Upper lobe of left lung (tissue), 6 donors: ENCODE measurements at places on chromosomes 1 and 21. TPM values are rescaled to one million over a fixed set of nuclear protein-coding genes. Genes with fewer than 3 reads are reported as not detected.
A peak's percentile ranks its signal among the peaks of the same experiment; 100 is the strongest.

- H3K4me1 ChIP-seq = peaks cover 11% of the 10 kb centered on the region
- no peak overlapping the region for H3K4me3 ChIP-seq
- no peaks in the 10 kb centered on the region for H3K27me3 ChIP-seq
- no peak for DNase-seq
These were observed 207.9 kb downstream of the PTPRU start for GRCh38 chr1:29444081-29444715.

DNA sequence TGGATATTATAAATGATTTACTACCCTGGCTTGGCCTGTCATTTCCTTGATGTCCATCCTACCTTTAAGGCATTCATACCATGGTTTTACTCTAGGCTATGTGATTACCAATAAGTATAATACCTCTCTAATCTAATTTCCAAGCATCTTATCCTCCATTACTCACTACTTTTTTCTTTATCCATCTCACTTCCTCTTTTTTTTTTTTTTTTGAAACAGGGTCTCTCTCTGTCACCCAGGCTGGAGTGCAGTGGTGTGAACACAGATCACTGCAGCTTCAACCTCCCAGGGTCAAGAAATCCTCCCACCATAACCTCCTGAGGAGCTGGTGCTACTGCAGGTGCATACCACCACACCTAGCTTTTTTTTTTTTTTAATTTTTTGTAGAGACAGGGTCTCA is 39.9 kb downstream of the INKA2 start:
- no peaks in the 10 kb centered on the region for H3K27me3 ChIP-seq
- H3K36me3 ChIP-seq = peaks cover 20% of the 10 kb centered on the region
- no peak for DNase-seq
- no peaks in the 10 kb centered on the region for H3K4me1 ChIP-seq
- no peak overlapping the region for H3K27ac ChIP-seq

DNA sequence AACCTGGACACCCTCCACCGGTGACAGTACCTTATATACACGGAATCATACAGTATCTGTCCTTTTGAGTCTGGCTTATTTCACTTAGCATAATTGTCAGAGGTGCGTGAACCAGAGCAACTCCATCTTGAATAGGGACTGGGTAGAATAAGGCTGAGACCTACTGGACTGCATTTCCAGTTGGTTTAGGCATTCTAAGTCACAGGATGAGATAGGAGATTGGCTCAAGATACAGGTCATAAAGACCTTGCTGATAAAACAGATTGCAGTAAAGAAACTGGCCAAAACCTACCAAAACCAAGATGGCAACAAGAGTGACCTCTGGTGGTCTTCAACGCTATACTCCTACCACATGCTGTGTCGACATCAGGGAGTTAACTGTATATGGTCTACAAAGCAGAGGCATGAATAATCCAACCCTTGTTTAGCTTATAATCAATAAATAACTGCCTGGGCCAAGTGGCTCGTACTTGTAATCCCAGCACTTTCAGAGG is 1.4 kb upstream of the FDPS start:
- DNase-seq = no peak
- H3K36me3 ChIP-seq = no peaks in the 10 kb centered on the region
- peak overlapping the region; percentile 91 for H3K27ac ChIP-seq
- no peaks in the 10 kb centered on the region for H3K27me3 ChIP-seq
- H3K4me3 ChIP-seq = peak overlapping the region; percentile 95

- H3K4me3 ChIP-seq = no peak overlapping the region
- H3K4me1 ChIP-seq = peaks cover 17% of the 10 kb centered on the region
- no peaks in the 10 kb centered on the region for H3K27me3 ChIP-seq
- DNase-seq = no peak
These were observed 121.7 kb downstream of the DHRS3 start for GRCh38 chr1:12496154-12496961.

GRCh38 chr1:187871177-187871845 is 1042.6 kb downstream of the PLA2G4A start:
- no peaks in the 10 kb centered on the region for H3K36me3 ChIP-seq
- H3K4me1 ChIP-seq = no peaks in the 10 kb centered on the region
- H3K27ac ChIP-seq = no peak overlapping the region

DNA sequence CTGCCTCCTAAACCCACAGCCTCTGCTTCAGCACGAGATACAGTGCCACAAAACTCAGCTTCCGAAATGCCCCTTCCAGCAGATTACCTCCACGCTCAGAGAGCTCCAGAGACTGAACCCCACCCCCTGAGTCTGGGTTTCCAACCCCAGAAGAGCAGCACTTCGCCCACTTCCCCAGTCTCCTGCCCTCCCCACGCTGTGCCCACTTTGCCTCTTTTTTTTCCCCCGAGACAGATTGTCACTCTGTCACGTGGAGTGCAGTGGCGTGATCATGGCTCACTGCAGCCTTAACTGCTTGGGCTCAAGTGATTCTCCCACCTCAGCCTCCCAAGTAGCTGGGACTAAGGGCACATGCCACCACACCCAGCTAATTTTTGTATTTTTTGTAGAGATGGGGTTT is 10.1 kb downstream of the ICMT start:
- no peaks in the 10 kb centered on the region for H3K27me3 ChIP-seq
- no peak overlapping the region for H3K4me3 ChIP-seq
- peaks cover 88% of the 10 kb centered on the region for H3K36me3 ChIP-seq
- peaks cover 3% of the 10 kb centered on the region for H3K4me1 ChIP-seq
- DNase-seq = no peak

ADORA1 gene
- total RNA-seq = 0.55 TPM

ITLN2 gene
- 24.7 TPM for total RNA-seq

PDE9A gene
- 4.0 TPM for total RNA-seq

DNA sequence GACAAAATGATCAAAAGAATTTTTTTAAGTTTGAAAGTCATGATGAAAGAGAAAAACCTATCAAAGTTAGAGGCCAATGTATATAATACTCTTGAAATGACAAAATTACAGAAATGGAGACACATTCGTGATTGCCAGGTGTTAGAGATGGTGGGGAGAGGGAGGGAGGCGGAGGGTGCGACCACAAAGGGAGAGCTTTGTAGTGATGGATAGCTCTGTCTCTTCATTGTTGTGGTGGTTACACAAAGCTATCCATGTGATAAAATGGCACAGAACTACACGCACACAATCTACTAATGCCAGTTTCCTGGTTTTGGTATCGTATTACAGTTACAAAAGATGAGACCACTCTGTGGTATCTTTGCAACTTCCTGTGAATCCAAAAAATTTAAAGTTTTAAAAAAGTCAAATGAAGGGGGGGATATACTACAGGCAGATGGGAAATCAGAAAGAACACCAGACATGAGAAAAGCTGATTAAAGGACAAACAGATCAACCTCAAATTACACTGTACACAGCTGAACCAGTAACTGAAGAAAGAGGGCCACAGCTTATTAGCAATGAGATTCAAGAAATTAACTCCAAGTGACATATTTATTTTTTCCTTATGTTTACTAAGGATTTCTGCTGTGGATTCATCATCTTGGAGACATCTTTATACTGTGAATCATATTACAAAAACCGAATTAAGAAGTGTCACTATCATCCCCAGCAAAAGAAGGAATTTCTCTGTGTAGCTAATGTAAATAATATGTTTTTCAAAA is 199.1 kb downstream of the SLC45A1 start:
- no peak overlapping the region for H3K27ac ChIP-seq
- no peaks in the 10 kb centered on the region for H3K36me3 ChIP-seq
- H3K4me1 ChIP-seq = no peaks in the 10 kb centered on the region
- no peaks in the 10 kb centered on the region for H3K27me3 ChIP-seq
- DNase-seq = no peak

DNA sequence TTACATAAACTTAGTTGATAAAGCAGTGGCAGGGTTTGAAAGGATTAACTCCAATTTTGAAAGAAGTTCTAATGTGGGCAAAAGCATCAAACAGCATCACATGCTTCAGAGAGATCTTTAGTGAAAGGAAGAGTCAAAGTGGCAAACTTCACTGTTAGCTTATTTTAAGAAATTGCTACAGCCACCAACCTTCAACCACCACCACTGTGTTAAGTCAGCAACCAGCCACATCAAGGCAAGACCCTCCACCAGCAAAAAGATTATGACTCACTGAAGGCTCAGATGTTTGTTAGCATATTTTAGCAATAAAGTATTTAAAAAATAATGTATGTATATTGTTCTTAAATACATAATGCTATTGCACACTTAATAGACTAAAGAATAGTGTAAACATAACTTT is 21.3 kb upstream of the MAGI3 start:
- H3K27ac ChIP-seq = no peak overlapping the region
- H3K36me3 ChIP-seq = no peaks in the 10 kb centered on the region
- H3K4me1 ChIP-seq = no peaks in the 10 kb centered on the region
- no peaks in the 10 kb centered on the region for H3K27me3 ChIP-seq

DNA sequence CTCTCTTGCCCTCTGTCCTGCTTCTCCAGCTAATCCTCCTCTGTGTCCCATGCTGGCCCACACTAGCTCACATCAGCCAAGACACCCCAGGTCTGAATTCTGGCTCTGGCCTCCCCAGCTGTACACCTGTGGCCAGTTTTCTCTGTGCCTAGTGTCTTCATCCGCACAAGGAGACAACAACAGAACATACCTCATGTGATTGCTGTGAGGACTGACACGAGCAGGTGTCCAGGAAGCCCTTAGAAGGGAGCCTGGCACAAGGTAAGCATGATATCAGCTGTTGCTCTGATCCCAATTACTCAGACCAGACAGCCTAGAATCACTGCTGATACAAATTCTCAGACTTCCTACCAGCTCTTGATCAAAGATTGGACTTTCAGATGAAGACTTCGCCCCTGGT is 71.2 kb upstream of the GJB5 start:
- H3K36me3 ChIP-seq = no peaks in the 10 kb centered on the region
- H3K27ac ChIP-seq = no peak overlapping the region
- DNase-seq = no peak
- H3K27me3 ChIP-seq = no peaks in the 10 kb centered on the region
- no peak overlapping the region for H3K4me3 ChIP-seq

- no peak overlapping the region for H3K27ac ChIP-seq
- H3K36me3 ChIP-seq = no peaks in the 10 kb centered on the region
- no peak for DNase-seq
- H3K4me3 ChIP-seq = no peak overlapping the region
- H3K27me3 ChIP-seq = no peaks in the 10 kb centered on the region
- no peaks in the 10 kb centered on the region for H3K4me1 ChIP-seq
These were observed 11.2 kb upstream of the MX2 start for GRCh38 chr21:41350436-41351155.

- no peak overlapping the region for H3K4me3 ChIP-seq
- no peaks in the 10 kb centered on the region for H3K27me3 ChIP-seq
- H3K4me1 ChIP-seq = no peaks in the 10 kb centered on the region
- H3K36me3 ChIP-seq = no peaks in the 10 kb centered on the region
- no peak for DNase-seq
These were observed 270.8 kb downstream of the CACNA1E start for GRCh38 chr1:181754103-181754502.

HSPA6 gene
- 10.8 TPM for total RNA-seq

FALEC gene
- not detected for total RNA-seq

DNA sequence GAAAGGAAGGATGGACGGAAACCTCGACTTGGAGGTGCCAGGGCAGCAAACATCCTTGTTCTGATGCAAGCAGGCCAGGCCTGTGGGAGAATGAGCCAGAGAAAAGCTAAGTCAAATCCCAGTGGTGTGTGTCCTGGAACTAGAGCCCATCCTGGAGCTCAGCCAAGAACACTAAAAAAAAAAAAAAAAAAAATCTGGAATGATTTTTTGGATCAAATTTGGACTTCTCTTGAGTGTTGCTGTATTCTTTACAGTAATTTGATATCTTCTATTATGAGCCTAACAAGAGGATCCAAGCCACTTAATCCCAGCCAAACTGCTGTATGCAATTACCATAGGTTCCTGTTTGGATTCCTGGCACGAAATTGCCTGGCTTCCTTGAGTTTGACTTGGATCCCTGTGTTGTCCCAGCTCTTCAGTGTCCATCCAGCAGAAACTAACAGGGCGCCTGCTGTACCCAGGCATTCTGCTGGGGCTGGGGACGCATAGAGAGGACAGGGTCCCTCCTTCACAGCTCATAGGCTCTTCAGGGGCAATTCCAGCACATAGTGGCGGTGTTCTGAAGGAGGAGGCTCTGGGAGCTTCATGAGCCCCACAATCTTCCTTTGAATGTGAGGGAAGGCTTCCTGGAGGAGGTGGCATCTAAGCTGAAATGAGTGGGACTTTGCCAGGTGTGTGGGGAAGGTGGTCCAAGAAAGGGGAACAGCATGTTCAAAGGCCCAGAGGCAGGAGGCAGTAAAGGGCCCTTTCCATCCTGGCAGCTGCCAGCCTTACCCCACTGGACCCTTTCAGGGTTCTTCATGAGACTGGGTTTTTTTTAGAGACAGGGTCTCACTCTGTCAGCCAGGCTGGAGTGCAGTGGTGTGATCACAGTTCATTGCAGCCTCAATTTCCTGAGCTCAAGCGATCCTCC is 24.7 kb downstream of the EPHX1 start:
- DNase-seq = no peak
- no peak overlapping the region for H3K4me3 ChIP-seq
- peak overlapping the region; percentile 64 for H3K27ac ChIP-seq
- H3K36me3 ChIP-seq = peaks cover 47% of the 10 kb centered on the region
- no peaks in the 10 kb centered on the region for H3K27me3 ChIP-seq

DNA sequence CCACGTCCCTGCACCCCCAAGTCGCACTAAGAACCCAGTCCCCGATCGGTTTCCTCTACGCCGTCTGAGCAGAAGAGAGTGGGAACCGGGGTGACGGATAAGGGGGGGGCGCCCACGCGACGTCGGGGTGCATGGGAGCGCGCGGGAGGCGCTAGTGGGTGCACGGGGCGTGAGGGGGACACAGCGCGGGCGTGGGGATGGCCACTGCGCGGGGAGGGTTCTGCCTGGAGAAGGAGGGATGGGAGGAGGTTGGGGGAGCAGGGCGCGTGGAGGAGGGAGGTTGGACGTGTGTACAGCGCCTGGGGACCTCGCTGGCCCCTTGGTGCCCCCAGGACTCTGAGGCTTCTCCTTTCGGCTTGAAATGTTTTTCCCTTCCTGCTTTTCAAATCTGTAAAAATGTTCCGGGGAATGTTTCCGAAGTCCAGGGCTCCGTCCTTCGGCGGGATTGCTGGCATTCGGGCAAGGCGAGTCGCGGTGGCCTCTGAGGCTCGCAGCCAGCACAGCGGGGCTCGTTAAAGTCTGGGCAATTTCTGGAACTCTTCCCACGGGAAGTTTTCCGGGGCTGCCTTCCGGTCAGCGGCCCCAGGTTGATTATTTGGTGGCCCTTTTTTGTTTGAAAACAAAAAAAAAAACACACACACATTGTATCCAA is 13.1 kb downstream of the RNF220 start:
- no peak overlapping the region for H3K27ac ChIP-seq
- peaks cover 30% of the 10 kb centered on the region for H3K27me3 ChIP-seq
- DNase-seq = no peak
- H3K36me3 ChIP-seq = no peaks in the 10 kb centered on the region
- no peak overlapping the region for H3K4me3 ChIP-seq

GRCh38 chr1:96388421-96389310 is 332.9 kb upstream of the PTBP2 start:
- no peak overlapping the region for H3K4me3 ChIP-seq
- H3K4me1 ChIP-seq = no peaks in the 10 kb centered on the region
- no peak overlapping the region for H3K27ac ChIP-seq
- no peaks in the 10 kb centered on the region for H3K36me3 ChIP-seq

DNA sequence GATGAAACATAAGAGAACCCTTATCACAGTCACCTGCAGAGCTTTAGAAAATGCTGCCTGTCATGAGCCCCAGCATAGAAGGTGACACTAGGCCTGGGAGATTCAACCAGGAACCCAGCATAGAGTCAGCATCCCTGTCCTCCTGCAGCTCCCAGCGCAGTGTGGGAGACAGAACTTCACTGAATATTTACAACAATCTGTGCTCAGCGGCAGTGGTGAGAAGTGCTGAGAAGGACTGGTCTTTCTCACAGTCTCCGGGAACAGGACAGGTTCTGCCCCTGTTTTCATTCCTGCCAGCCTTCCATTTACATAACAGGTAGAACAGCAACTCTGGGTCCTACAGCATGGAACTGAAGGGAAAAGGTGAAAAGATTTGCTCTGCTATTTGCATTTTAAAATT is 83.5 kb upstream of the GADD45A start:
- no peaks in the 10 kb centered on the region for H3K27me3 ChIP-seq
- no peak for DNase-seq
- no peak overlapping the region for H3K27ac ChIP-seq
- no peaks in the 10 kb centered on the region for H3K4me1 ChIP-seq
- H3K4me3 ChIP-seq = no peak overlapping the region
